ENCODE measurements at places on chromosomes 7 and 10.
A peak's percentile ranks its signal among the peaks of the same experiment; 100 is the strongest.

GRCh38 chr10:78774999-78775711 lies 293.6 kb upstream of the ZMIZ1 start:
- DNase-seq, result peak; percentile 57

DNA sequence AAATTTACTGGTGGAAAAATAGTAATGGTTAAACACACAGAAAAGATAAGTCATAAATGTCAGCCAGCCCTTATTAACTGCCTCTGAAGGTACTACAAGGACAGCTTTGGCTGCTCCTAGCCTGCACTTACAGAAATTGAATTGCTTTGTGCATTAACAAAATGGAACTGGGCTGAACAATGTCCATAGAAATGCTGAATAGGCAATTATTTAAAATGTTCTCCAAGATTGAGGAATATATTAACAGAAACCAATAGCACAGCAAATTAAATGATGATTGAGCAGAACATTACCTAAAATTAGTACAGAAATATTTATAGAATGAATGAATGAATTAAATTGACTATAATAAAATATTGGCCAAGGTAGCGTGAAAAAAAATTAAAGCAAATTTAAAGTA lies 42.4 kb upstream of the AGMO start:
- DNase-seq, result no peak

DNA sequence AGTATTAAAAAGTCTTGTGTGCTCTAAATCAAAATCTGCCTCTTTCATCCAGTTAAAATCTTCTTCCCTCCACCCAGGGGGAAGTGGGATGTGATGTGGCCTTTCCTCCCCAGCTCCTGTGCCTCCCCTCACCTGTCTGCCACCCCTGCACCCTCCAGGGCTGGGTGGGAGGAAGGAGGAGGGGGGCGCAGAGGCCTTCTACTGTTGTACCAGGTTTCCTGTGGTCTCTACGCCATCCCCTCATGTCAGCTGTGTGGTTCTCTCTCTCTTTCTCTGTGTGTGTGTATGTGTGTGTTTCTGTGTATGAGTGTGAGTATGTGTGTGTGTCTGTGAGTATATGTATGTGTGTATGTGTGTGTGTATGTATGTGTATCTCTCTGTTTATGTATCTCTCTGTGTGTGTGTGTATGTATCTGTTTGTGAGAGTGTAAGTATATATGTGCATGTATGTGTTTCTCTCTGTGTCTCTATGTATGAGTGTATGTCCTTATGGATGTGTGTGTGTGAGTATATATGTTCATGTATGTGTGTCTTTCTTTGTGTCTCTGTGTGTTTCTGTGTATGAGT lies 45.5 kb upstream of the C10orf71 start:
- no peak for DNase-seq

- DNase-seq, result peak; percentile 61
These were observed 76.2 kb downstream of the SLIT1 start for GRCh38 chr10:97109547-97109946.

GRCh38 chr10:97531401-97531986 lies 32.8 kb downstream of the UBTD1 start:
- DNase-seq, result no peak

GRCh38 chr10:88471899-88472298 lies 111.2 kb downstream of the RNLS start:
- no peak for DNase-seq

All from SHP77 (cell line).